Activated CD8-positive, alpha-beta memory T cell treated with anti-CD3 and anti-CD28 coated beads for 1 hour (primary cell): ENCODE measurements at places on chromosomes 7 and 10.

DNA sequence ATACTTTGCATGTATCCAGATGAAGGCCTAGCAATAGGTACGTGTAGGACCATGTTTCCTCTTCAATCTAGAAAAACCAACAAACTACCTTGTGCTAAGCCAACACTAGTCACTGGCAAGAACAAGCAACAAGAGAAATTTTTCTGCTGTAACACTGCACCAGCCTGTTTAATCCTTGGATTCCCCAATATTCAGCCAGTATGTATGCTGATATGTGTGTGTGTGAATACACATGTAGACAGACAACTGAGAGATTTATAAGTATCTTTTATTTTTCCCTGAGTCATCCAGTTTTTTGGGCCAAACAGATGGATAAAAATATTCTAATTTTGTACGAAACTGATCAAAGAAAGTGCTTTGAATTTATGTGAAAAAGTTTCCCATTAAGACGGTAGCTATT is 26.2 kb downstream of the GLI3 start:
- DNase-seq = no peak

- DNase-seq = no peak
These were observed 46.5 kb upstream of the HGF start for GRCh38 chr7:81816312-81816711.

- no peak for DNase-seq
These were observed 381.6 kb downstream of the SUGCT start for GRCh38 chr7:40516376-40516775.

- DNase-seq = no peak
These were observed 32.2 kb upstream of the AQP1 start for GRCh38 chr7:30879139-30880124.

- no peak for DNase-seq
These were observed 6.3 kb downstream of the ZC3HAV1 start for GRCh38 chr7:139103057-139103815.

DNA sequence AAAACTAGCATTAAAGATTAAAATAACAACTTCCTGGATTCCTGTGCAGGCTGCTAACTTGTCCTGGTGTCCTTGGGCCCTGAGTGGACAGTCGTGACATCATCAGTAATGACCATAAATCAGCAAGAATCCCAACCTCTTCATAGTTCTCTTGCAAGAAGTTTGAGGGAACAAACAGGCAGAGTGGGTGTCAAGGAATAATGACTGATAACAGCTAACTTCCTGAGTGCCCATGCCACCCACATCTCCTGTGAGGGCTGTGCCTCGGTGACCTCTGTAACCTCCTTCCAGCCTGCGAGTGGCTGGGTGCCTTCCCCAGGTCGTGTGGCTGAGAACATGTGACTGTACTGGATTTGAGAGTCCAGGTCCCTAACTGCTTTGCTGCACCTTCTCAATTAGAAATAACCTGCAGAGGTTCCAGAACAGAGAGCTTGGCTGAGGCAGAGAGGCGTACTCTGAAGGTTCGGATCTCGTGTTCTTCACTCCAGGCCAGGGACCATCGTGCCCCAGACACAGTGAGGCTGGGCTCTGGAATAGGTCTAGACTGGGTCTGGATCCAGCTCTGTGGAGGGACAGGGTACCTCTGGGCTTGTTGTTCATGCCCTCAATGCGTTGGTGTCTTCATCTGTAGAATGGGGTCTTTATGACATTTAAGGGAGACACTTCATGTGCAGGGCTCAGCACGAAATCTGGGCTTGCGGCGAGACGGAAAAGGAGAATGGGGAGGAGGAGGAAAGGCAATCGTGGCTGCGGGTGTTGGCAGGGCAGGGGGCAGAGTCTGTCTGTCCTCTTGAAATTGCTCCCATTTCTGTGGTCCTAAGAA is 313.1 kb upstream of the ZNF32 start:
- DNase-seq = no peak

- no peak for DNase-seq
These were observed 81.3 kb downstream of the INSYN2A start for GRCh38 chr10:127115100-127115499.

DNA sequence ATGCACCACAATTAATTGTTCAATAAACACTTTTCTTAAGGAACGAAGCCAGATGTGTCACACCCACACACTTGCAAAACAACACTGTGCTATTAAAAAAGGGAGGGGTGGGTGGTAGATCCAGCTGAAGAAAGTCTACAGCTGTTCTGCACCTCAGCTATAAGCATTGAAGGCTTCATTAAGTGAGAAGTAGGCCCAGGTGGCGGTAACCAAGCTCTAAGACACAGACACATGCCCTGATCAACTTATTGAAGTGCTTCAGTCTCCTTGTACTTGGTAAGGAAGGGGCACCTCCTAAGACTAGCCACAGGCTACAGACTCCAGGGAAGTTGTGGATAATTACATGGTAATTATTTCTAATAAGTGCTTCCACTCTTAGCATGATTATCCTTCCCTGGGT is 4.5 kb upstream of the CPVL start:
- no peak for DNase-seq

DNA sequence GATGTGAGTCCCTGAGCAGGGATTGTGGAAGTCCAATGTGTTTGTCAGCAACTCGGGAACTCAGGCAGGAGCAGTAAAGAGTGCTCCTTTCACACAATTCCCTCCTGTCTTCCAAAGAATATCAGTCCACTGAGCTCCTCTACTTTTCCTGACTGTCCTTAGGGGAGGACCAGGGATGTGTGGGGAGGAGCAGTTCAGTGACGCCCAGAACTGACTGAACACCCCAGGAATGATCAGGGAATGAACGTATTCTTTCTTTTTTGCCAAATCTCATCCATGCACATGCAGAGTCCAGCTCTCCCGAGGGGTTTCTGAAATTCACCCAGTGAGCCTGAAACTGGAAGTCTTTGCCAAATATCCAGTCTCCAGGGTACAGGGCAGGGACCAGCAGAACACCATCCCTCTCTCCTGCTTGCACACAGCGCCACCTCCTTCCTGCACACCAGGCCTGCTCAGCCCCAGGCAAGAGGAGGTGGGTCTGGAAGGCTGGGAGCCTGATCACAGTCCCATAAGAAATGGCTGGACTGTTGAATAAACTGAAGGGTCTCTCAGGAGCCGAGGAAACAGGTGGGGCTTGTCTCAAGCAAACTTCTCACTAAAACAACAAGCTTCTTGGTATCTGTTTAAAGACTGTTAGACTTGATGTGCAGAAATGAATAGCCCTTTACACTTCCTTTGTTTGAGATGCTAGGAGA is 294.7 kb downstream of the C7orf25 start:
- DNase-seq = no peak

- no peak for DNase-seq
These were observed 24.9 kb upstream of the CACNA2D1 start for GRCh38 chr7:82468435-82468834.

GRCh38 chr10:128694168-128694850 is 568.1 kb upstream of the MKI67 start:
- no peak for DNase-seq

DNA sequence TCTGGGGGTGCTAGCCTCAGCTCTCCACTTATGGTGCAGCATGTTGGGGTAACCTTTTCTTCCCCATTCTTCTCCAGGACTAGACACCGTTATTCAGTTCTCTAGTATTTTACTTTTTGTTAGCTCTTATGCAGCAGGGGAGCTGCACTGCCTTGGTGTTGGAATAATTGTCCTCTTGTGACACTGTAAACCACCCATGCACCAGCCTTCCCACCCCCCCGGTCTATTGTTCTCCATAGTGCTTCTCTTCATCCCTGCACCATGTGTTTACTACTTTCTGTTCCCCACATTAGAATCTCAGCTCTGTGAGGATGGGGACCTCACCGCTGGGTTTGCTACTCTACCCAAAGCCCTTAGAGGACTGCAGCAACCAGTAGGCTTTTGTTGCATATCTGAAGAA is 230.7 kb downstream of the RPS24 start:
- DNase-seq = no peak

- DNase-seq = no peak
These were observed 9.9 kb downstream of the PIP4K2A start for GRCh38 chr10:22704471-22704911.

- no peak for DNase-seq
These were observed 96.1 kb downstream of the AMPH start for GRCh38 chr7:38535073-38535472.

DNA sequence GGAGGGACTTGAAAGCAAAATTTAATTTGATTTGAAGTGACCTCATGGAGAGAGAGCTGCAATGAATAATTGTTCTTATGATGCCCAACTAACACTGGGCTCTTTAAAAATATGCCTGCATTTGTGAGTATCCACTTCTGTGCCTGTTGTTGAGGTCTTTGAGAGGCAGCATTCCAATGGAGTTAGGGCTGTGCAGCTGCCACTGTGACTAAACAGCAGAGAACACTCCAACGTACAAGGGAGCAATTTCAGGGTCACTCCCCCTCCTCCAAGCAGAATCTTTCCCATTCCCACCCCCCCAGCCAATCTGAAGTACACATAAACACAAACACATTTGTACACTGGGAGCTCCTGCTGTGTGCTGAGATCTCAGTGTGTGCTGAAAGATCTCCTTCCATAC is 28.0 kb upstream of the GSAP start:
- DNase-seq = no peak

- DNase-seq = no peak
These were observed 40.1 kb downstream of the GPR26 start for GRCh38 chr10:123706236-123706635.
